Stimulated activated CD4-positive, alpha-beta T cell treated with anti-CD3 and anti-CD28 coated beads, Interleukin-1b, Interleukin-23, amount 100 ng/mL, for 1 hour (primary cell): ENCODE measurements at places on chromosomes 1 and 21.

DNA sequence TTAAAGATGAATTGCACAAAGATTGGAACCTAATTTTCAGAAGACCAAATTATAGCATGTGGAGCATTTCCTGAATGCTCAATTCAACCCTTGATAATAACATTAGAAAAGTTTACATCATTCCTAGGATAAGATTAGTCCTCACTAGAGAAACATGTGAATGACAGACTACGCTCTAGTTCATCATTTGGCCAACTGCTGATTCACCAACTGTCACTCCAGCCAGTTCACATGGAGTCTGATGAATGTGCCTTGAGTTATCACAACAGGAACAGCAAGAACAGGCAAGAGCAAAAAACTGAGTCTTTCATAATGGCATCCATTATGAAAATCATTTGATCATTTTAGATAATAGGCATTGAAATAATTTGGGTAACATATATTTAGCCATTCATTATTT is 415.9 kb downstream of the PTPRC start:
- DNase-seq: no peak

GRCh38 chr1:101330427-101331130 is 93.8 kb downstream of the S1PR1 start:
- DNase-seq: no peak

DNA sequence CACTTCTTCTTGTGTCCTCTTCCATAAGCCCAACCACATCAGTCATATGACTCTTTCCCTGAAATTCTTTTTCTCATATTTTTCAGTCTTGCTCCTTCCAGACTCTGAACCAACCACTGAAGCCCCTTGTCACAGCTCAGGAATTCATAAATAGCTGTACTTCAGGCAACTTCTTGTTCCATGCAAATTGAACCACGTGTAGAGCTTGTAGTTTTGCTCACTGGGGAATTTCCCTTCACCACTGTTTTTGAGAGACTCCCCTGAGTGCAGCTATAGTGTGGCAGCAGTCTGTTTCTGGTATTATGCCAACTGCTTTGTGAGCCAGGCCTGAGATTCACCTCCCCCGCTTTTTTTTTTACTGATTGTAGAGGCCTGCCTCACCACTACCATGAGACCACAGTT is 150.3 kb upstream of the SPAG17 start:
- DNase-seq: no peak

DNA sequence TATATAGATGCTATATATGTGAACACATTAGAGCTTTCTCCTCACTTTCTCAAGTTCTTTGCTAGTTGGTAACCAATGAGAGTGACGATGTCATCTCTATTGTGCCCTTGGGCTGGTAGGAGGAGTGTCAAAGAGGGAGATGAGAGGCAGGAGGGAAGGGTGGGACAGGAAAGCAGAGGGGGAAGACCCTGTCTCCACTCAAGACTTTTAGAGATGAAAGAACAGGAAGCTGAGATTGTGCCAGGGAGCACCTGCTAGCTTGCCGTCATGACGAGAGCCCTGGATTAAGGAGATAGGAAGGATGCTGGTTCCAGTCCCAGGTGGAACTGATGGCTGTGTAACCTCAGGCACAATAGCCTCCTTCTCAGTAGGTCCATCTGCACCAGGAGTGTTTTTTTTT is 16.7 kb downstream of the CNR2 start:
- DNase-seq: no peak

DNA sequence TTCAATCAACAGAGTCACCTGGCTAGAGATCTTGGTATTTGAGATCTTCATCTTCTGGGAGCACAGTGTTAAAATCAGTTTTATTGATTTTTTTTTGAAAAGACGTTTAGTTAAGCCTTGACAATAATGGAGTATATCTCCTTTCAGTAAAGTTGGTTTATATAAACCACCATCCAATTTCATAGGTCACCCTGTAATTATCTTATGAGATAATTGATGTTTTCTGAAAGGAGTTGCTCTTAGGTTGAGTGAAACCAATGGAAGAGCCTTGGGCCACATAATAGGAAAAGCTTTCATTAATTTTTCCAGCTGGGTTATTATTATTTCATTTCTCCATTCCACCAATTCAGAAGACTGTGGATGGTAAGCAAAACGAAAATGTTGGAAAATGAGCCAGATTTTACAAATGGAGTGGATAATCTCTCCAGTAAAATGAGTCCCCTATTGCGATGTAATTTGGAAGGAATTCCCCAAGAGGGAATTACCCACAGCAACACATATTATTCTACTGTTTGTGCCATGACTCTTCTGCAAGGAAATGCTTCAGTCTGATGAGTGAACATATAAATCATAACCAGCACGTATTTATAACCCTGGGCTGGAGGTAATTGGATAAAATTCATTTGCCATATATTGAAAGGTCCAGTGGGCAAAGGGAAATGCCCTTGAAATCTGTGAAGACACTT is 46.2 kb upstream of the TINAGL1 start:
- no peak for DNase-seq

- DNase-seq: no peak
These were observed 12.4 kb downstream of the SAMSN1 start for GRCh38 chr21:14533499-14534428.

GRCh38 chr1:87402241-87403002 is 73.7 kb downstream of the LMO4 start:
- no peak for DNase-seq

GRCh38 chr1:228099331-228099732 is 3.8 kb downstream of the C1orf35 start:
- no peak for DNase-seq

GRCh38 chr1:91454136-91454535 is 46.5 kb upstream of the CDC7 start:
- no peak for DNase-seq

DNA sequence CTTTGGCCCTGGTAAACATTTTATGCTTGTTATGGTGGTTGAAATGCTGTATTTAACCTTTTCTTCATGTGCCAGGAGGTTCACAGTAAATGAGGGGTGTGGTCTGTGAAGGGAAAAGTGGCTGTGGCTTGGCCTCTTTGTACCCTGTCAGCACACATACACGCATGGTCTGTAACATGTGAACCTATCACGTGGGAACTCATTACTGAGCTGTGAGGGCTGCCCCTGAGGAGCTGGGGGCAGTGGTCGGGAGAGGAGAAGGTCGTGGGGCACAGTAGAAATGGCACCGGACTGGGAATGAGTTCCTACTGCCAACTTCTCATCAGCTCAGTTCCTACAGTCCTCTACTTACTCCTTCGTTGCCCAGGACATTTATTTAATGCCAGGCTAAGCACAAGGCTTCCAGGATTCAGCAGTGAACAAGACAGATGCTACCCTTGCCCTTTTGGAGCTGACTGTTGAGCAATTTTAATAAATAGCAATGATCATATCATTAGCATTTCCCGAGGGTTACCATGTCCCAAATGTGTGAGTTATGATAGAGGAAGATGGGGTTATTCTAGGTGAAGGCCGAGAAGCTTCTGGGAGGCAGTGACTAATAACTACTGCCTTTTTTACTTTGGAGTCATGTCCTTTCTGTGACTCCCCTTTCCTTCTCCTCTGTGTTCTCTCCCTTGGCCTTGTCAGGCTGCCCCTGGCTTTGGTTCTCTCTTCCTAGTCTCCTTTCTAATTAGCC is 38.8 kb downstream of the DDR2 start:
- no peak for DNase-seq

- DNase-seq: no peak
These were observed 94.4 kb upstream of the IGSF21 start for GRCh38 chr1:18013216-18013615.

DNA sequence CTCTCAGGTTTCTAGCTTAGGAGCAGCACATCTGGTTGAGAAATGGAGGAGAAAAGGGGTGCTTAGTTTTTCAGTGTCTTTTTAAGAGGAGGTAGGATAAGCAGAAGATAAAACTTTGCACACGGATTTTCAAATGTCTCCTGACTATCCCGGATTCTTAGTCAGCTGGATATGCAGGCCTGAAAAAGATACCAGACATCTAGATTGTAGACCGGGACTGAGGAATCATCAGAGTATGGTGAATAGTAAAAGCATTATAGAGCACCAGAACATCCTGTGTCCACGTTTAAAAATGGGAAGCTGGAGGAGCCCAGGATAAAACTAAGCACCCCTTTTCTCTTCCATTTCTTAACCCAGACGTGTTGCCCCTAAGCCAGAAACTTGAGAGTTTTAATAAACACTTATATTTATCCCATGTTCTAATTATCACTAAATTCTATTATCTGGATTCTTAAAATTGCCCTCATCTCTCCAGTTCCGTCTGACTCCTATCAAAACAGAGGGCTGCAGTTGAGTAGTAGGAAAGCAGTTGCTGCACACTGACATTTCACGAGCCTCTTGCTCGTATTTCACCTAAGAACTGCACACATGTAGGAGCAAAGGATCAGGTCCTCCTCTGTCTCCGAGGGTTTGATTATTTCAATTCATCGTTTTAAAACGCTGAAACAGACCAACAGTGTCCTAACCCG is 609 bp downstream of the PIGK start:
- no peak for DNase-seq

DNA sequence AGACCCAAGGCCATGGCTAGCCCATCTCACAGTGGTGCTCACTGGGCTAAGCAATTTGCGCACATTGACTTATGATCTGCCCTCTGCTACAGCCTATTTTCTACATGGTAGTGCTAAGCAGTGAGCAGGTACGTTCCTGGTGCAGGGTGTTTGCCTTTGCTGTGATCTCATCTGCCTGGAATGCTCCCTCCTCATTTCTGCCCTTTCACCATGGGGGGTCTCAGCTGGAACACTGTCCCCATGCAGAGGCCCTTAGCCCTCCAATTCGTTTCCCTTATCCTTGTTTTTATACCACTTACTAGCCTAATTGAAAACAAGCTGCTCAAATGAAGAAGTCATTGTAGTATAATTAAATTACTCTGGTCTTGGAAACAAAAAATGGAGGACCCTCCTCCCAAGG is 2.0 kb upstream of the B3GALT5 start:
- no peak for DNase-seq

- DNase-seq: no peak
These were observed 12.6 kb downstream of the GBP5 start for GRCh38 chr1:89260042-89260441.

- no peak for DNase-seq
These were observed 1.1 kb downstream of the CHML start for GRCh38 chr1:241638909-241639622.

DNA sequence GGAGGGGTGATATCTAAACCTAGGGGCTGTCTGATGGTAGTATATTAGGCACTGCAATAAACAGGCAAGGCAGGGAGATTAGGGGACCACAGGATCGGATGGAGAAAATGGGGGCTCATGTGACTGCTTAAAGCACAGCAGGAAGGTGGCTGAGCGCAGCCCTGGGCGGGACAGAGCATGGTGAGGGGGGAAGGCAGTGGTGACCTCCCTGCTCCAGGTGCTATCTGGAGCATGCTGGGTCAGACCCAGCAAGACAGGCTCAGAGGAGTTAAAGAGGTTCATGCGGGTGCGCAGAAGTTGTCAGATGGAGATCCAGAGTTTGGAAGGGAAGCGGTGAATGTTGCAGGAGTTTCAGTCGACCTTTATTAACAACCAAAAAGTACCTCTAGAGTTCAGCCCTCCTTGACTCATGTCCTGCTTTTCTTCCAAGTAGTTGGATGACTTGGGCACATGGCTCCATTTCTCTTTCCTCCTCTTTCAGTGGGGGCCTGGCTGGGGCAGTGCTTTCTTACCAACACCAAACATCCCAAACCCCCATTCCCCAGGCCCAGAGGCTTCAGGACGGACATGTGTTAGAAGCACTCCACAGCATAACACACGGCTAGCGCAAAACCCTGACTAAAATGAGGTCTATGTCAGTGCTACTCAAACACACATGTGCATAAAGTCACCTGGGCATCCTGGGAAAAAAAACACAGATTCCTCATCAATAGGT is 41.5 kb downstream of the CAPN9 start:
- no peak for DNase-seq

DNA sequence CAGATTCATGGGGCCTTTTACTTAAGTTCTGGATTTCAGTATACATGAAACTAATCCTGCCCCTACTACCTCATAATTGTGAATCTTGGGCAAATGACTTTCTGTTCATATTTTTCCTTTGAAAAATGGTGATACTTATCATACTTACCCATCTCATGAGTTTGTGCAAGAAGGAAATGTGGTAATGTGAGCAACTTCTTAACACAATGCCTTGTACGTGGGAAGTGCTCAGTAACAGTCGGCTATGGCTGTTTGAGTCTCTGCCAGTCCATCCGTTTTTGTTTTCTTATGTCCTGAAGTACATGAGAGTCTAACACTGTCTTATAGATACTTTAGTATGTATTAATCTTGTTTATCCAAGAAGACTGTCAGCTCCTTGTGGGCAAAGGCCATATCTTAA is 86.5 kb downstream of the PATJ start:
- DNase-seq: no peak

GRCh38 chr1:42756956-42757891 is 9.6 kb downstream of the P3H1 start:
- no peak for DNase-seq

GRCh38 chr1:233603478-233603877 is 10.4 kb upstream of the KCNK1 start:
- no peak for DNase-seq

GRCh38 chr1:36251794-36252481 is 27.7 kb downstream of the THRAP3 start:
- no peak for DNase-seq

- no peak for DNase-seq
These were observed 503.2 kb upstream of the CAMK1G start for GRCh38 chr1:209080170-209080781.

GRCh38 chr1:160261556-160261892 is 825 bp downstream of the DCAF8 start:
- DNase-seq: peak; percentile 29

DNA sequence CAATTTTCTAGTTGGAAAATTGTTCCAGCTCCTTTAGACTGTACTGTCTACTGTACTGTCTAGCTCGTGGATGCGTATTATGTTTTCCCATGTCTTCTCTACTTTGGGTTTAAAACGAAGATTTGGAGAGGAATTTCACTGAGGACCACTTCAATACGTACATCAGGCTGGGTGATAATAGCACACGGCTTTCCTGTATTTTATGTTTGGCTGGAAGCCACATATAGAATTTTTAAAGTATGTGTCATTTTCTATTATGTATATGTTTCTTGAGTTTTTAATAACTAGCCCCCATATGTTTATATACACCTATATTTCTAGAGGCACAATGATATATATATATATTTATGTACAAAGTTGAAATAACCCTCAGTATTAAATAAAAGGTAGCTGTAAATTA is 226.4 kb downstream of the GREM2 start:
- no peak for DNase-seq

DNA sequence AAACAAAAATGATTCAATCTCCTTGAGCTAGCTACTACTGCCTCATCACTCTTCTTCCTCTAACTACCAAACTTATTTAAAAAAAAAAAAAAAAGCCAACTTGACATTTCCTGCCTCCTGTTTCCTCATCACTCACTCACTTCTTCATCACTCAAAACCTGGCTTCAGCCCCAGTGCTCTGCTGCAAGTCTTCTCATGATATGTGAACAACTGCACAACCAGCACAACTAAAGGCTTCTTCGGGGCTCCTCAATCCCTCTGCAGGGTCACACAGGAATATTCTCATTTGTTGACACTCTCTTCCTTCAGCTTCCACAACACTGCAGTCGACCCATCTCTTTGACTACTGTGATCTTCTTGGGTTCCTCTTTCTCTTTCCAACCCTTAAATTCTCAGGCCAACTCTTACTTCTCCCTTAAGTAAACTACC is 7.6 kb downstream of the MTF1 start:
- DNase-seq: no peak
